ENCODE measurements at places on chromosomes 3 and 15.

DNA sequence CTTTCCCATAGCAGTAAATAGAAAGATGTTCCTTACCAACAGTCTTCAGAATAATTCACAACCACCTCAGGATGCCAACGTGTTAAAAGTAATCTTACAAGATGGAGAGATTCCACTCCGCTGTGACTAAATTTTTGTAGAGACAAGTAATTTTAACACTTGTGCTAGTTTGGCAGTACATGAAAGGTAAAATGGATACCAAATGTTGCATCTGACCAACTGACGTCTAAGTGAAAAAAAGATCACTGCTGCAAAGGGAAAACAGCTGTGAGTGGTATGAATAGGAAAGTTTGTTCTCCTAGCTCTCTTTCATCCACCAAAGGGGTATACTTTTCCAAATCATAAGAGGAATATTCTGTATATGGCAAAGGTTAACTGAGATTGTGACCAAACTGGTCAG is 2.6 kb downstream of the SPG21 start:
- no peak for DNase-seq

DNA sequence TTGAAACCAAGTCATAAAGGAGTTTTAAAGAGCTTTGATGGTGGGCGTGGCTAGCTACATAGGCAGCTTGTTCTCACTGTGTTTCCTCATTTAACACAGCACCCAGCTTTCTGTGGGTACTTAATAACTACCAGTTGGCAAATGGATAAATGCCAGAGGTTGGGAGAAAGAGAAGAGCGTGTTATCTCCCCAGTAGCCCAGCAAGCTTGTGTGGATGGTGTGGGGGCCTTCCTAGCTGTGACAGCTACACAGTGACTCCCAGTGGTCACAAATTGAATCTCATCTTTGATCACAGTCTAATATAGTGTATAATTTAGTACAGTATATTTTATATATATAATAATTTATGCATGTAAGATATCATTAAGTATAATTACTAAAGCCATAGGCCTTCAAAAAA is 984.1 kb downstream of the EPHA3 start:
- no peak for DNase-seq

DNA sequence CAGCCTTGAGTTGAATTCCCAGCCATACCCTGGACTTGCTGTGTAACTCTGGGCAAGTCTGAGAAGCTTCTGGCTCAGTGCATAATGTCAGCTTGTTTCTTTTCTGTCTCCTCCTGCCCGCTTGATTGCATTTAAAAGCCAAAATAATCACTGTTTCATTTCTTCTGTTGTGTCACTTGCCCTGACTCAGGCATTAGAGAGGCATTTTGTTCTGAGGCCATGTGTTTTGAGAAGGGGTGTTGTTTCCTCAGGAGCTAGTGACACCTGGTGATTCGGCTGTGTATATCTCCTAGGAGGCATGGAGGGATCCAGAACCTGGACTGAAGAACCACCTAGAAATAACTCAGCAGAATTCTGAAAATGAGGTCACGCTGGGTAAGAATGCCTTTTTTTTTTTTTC is 16.0 kb downstream of the WDR73 start:
- DNase-seq, result no peak

- no peak for DNase-seq
These were observed 442.6 kb upstream of the PROK2 start for GRCh38 chr3:72227486-72228070.

DNA sequence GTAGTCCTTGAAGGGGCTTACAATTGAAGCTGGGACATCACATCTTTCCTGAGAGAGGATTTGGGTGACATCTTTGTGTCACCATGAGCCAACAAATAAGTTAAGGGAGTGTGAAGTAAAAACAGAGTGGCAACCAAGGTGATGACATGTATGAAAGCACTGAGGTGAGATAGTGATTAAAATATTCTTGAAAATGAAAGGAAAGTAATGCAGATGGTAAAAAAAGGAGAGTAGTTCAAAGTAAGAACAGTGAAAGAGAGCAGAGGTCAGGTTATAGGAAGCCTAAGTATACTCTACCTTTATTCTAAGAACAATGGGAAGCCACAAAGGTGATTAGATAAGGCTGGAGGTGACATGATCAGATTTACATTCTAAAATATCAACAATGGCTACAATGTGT is 486.1 kb downstream of the DIPK2A start:
- DNase-seq, result no peak

- no peak for DNase-seq
These were observed 311.4 kb downstream of the PDCD6IP start for GRCh38 chr3:34109846-34110245.

DNA sequence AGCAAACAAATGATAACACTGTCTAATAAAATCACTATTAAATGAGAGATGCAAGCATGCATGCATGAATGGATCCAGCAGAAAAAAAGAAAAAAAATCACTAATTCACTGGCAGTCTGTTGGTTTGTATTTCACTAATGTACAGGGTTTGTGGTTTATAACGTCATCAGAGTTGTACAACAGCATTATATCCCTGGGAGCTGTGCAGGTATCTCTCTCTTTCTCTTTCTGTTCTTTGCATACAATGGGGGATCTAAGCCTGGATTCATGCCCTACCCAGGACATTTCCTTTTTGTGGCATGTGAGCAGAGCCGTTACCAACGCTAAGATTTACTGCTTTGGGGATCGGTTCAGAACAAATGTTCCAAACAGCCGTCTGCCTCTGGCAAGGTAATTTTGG is 229.5 kb downstream of the SOX2 start:
- no peak for DNase-seq

DNA sequence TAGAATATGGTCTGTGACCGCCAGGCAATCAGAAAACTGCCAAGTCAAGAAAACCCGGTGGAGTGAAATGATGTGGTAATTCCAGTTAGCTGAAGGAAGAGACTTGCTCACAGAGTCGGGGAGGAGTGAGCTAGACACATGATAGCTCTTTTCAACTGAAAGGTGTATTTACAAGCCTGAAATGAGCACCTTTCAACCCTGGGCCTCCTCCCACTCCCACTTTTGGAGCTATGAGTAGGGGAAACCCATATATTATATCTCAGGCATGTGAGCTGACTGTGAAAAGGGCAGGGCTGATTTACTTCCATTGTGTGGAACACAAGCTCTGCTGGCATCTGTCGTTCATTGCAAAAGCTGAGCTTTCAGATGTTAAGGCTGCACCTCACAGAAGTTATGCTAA is 960.2 kb downstream of the TUSC7 start:
- no peak for DNase-seq

- DNase-seq, result no peak
These were observed 43.1 kb downstream of the DNAJB8 start for GRCh38 chr3:128423525-128424147.

DNA sequence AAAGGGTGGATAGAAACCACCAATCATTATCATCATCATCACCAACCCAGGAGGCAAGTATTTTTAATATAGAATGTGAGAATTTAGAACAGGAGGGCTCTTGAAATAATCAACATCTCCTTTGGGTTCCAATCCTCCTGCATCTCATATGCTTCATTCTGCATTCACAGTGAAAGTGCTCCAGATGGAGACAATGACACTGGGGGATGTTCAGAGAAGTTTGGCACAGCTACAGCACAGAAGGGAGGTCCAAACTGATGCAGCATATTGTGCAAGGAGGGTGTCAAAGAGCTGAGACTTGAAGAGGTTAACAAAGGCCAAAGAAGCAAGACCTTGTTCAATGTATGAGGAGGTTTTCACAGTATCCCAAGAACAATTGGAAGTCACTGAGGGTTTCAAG is 767.1 kb downstream of the NTRK3 start:
- DNase-seq, result no peak

DNA sequence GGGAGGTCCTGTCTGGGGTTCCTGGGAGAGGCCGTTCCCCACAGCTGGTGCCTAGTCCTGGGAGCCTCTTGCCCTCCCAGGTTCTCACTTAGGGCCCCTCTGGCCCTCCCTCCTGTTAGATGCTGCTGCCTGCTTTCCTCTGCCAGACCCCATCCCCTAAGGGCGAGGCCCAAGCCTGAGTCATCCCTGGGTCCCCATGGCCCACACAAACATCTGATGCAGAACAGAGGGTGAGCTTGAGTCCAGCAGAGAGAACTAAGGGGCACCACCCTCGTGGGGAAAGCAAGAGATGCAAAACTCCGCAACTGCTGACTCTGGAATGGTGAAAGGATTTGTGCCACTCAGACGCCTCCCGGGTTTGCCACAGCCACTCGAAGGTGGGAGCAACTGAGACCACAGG is 58.8 kb upstream of the TRPM1 start:
- no peak for DNase-seq

GRCh38 chr3:77040926-77041722 is 1.2 kb downstream of the ROBO2 start:
- no peak for DNase-seq

DNA sequence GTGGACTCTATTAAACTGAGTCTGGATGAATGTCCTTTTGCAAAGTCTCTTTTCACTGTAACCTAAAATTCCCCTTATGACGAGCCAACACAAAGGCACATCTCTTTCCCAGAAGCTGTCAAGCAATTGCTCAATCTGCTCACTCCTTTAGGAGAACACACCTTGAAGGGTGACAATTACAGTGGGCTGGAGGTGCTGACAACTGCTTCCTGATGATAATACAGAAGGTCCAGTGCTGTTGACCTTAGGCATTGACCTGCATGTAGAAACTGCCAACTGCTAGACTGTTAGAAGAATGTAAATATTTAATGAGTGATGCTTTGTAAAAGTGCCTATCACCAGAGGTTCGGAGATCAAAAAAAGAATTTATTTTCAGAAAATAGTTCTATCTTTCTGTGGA is 757.7 kb downstream of the GRM7 start:
- DNase-seq, result no peak

- DNase-seq, result no peak
These were observed 359.6 kb upstream of the TPRG1 start for GRCh38 chr3:188812198-188812597.

- DNase-seq, result no peak
These were observed at the start of gene TBC1D2B for GRCh38 chr15:78077053-78077870. Gene TBC1D2B, minus strand, starts transcription at chr15:78077711. Its CDS starts 59 bp downstream, at chr15:78077652.

DNA sequence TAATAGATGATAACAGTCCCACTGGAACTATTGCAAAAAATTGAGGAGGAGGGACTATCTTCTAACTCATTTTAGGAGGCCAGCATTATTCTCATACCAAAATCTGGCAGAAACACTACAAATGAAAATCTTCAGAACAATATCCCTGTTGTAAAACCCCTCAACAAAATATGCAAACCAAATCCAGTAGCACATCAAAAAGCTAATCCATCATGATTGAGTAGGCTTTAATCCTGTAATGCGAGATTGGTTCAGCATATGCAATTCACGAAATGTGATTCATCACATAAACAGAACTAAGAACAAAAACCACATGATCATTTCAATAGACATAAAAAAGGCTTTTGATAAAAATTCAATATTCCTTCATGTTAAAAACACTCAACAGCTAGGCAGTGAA is 23.9 kb upstream of the PLSCR2 start:
- no peak for DNase-seq

GRCh38 chr15:95227235-95227634 is 995.9 kb downstream of the MCTP2 start:
- DNase-seq, result no peak

- no peak for DNase-seq
These were observed 1064.3 kb upstream of the EPHA6 start for GRCh38 chr3:95750097-95750496.

DNA sequence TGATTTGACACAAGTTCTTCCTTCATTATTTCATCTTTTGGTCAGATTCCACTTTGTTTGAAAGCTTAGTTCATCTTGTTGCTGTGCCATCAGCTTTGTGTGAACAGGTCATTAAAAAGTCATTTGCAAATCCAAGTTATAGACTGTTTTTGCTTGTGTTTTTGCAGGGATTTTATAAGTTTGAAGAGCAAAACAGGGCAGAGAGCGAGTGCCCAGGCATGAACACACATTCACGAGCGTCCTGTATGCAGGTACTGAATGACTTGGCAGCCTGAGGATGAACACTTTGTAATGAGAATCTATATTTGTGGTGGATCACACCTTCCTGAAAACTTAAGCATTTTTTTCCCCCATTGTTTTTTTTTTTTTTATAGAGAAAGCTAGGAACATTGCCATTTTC is 60.6 kb upstream of the SAMMSON start:
- no peak for DNase-seq

GRCh38 chr3:153038779-153039178 is 123.2 kb upstream of the RAP2B start:
- DNase-seq, result no peak

DNA sequence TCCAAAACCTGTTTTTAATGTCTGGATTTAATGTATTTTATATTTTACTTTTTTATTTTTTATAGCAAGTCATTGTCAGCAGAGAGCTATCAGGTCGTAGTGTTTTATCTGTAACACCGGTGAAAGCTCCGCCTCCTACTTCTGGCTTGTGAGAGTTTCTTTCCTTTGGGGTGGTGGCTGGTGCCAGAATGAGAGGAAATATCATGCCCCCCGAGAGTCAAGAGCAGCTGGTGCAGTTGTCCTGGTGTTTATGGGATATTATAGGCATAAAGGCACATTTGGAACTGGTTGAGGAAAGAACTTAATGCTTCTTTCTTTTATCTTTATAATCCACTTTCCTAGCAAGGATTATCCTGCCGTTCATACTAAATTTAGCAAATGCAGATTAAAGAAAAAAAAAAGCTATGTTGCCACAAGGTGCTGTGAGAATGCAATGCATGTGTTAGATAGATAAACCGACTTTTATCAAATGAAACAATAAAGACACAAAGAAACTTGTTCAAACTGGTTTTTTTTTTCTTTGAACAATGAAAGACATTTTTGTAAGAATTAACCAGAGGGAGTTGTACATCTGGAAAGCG is 260.1 kb upstream of the PLSCR5 start:
- no peak for DNase-seq

GRCh38 chr15:48657950-48658591 is 12.6 kb upstream of the FBN1 start:
- DNase-seq, result no peak

GRCh38 chr3:67691207-67691606 is 36.8 kb upstream of the SUCLG2 start:
- DNase-seq, result no peak

DNA sequence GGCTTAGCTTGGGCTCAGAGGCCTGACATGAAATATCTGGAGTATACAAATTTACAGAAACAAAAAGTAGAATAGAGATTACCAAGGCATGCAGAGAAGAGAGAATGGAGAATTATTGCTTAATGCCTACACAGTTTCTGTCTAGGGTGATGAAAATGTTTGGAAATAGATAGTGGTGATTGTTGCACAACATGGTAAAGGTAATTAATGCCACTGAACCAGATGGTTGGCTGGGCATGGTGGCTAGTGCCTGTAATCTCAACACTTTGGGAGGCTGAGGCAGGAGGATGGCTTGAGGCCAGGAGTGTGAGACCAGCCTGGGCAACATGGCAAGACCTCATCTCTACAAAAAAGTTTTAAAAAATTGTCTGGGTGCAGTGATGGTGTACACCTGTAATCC is 46.6 kb upstream of the OSBPL11 start:
- DNase-seq, result no peak

All from NCI-H2029 treated with DMSO at 0.1 percent for 48 hours (cell line).